Epithelial cell of esophagus (primary cell): ENCODE measurements at places on chromosomes 4 and X.
A peak's percentile ranks its signal among the peaks of the same experiment; 100 is the strongest.

DNA sequence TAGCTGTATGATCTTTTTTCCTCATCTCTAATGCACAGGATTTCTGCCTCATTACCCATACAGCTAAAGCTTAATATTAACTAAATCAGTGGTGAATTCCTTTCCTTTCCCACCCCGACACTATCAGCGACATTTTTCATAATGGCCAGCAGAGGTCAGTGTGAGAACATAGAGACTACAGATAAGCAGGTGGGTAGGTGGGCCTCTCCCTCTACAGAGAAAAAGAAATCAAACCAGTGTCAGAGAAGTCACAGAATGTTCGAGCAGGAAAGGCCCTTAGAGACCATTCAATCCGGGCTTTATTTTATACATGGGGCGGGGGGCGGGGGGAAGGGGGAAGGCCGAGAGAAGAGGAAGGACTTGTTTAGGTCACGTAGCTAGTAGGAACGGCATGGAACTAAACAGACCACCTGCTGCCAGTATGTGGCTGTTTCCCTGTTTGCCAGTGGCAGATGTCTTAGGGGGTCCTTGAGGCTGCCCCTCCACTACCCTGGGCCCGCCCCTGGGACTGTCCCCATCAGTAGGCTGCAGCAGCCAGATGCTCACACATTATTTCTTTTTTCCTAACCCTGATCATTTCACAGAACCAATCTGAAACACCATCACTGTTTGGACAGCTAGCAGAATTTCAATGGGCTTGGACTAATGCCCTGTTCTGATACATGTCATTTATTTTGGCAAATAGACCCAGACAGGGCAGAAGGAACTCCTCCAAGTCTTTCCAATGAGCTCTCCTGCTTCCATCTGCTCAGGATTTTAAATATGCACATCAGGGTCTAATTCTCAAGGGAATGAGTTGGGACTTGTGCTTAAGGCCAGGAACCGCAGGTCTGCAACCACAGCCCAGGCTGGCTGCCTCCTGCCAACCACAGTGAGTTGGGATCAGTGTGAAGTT, 133.4 kb downstream of the ATG4A start:
- DNase-seq, result peak; percentile 37

DNA sequence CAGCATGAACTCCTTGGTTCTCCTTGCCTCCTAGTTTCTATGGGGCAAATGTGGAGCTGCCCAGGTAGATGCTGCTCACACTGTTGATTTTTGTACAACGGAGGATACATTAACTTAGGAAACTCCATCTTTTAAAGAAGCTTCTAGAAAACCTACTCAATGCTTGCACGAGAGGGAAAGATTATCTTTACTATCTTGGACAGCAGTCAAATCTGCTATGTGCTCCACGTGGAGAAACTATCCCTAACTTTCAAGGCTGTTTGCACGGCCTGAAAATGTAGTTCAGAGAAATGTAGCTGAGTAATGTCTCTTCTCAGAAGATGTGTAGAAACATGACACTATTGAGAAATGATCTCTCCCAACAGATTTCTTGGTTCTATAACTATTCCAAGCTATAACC, 1530.9 kb upstream of the PABPC4L start:
- DNase-seq, result no peak

DNA sequence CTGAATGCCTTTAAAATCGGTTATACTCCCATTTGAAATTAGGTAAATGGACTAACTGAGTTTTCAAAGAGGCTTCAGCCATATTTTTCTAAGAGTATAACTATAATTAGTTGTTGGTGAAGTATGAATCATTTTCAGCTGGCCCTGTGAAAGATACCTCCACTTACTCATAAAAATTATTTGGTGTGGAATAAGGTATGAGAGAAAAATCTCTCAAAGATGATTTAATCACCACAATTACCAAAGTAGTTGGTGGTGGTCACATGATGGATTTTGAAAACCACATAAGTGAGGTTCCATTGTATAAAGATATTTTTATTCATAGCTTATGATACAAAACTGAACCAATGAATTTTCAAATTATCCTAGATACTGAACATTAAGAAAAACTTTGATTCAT, 9.0 kb upstream of the KLHL2 start:
- peak; percentile 42 for DNase-seq

GRCh38 chrX:15373976-15374375, 10.2 kb downstream of the VEGFD start:
- no peak for DNase-seq

GRCh38 chrX:3181846-3182245, 140.6 kb downstream of the ARSF start:
- DNase-seq, result no peak
